COLO829 (cell line): ENCODE measurements at places on chromosomes 13 and 19.

DNA sequence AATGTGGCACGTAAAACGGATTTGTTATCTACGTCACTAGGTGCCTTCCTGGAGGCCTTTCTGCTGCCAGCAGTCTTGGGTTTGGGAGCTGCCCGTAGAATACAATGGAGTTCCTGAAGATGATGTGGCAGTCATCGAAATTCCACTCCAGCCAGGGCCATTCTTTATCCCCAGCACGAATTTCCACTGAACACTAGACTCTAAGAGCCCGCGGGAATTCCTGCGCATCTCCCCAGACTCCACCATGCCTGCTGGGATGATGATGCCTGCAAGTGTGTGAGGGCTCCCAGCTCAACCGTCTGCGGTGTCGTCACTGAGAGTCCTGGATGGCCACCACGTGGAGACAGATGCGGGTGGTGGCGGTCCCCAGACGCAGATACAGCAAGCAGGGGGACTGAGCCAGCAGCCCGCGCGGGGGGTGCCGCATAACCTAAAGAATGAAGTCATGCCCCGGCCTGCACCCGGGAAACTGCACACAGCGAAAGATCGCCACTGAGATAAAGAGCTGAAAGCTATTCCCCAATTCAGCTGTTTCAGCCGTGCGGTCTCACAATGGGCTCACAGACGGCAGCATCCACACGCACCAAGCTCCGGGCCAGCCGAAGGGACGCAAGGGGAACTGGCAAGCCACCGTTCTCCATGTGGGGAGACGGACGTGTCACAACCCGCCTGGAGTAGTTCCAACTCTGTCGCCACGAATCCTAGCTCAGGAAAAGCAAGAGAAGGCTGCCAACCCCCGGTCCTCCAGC lies 41.1 kb downstream of the COL4A1 start:
- no peak for DNase-seq

DNA sequence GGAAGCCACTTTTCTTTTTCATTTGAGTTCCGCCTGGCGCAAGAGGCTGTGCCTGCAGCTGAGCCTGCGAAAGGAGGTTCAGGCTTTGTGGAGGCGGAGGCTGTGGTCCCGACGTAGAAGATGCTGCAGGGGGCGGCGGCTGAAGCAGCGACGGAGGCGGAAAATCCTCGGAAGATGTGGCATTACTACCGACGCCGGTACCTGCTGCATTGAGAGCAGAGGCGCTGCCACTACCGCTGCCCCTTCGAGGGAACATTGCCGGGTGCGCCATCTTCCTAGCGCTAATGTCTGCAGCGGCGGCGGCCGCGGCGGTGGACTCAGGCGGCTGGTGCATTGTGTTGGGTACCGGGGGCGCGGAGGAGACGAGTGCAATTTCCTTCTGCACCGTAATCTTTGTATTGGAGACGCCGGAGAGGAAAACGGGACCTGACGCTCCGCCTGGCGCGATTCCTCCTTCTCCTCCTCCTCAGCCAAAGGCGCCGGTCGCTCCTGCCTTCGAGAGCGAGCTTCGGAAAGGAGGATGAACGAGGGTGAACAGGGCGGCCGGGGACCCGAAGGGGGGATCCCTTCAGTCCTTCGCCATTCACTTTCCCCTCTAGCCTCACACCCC lies at the start of gene TSC22D1:
TSC22D1 (minus strand) TSS at position 590 of the 610 bp plus-strand sequence; CDS start at position 334, 256 bp downstream.
- no peak for DNase-seq

DNA sequence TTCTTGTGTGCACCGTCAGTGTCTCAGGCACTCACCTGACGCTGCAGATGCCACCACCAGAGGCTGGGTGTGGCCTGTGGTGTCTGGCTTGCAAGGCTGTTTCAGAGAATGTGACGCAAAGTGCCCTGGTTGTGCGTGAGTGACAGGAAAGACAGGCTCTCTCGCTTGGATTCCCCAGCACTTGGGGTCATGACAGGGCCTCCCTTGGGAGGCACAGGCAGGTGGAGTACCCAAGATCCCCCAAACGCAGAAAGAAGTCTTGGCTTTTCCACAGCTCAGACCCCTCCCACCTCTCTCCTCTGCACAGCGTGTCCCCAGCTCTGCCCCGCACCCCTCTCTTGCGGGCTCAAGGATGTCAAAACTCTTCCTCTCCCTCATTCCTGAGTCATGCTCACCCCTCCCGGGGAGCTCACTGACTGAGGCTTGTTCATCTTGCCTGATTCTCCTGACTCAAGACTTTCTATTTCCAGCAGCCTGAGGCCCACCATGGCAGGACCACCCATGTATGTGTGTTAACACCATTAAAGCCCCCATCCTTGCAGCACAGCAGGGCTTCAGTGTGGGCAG lies 21.0 kb downstream of the DHX34 start:
- no peak for DNase-seq

DNA sequence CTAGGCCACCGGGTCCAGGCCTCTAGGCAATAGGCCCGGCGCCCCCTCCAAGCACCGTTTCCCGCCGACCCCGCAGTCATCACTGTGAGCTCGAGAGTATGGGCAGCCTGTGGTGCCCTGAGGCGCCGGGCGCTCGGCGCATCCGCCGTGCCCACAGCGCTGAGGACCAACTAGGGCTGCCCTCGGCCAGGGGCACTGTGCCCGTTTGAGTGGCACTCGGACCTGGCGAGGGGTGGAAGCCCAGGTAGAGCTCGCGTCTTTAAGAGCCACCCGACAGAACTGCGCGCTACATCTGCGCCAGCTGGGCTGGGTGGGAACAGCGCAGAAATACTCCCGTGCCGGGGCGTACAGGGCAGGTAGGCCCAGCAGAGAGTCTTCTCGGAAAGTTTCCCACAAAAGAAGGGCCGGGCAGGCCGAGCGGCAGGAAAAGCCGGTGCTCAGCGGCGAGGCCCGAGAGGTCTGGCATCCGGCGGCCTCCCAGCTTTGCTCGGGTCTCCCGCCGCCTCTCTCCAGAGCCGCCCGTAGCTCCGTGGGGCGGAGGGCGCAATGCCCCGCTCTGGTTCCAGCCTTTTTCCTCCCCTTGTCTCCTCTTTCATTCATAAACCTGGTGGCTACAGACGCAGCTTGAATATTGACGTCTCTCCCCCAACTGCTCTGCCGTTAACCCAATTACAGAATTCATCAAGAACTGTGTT lies 5.4 kb upstream of the SOX1 start:
- DNase-seq, result no peak

DNA sequence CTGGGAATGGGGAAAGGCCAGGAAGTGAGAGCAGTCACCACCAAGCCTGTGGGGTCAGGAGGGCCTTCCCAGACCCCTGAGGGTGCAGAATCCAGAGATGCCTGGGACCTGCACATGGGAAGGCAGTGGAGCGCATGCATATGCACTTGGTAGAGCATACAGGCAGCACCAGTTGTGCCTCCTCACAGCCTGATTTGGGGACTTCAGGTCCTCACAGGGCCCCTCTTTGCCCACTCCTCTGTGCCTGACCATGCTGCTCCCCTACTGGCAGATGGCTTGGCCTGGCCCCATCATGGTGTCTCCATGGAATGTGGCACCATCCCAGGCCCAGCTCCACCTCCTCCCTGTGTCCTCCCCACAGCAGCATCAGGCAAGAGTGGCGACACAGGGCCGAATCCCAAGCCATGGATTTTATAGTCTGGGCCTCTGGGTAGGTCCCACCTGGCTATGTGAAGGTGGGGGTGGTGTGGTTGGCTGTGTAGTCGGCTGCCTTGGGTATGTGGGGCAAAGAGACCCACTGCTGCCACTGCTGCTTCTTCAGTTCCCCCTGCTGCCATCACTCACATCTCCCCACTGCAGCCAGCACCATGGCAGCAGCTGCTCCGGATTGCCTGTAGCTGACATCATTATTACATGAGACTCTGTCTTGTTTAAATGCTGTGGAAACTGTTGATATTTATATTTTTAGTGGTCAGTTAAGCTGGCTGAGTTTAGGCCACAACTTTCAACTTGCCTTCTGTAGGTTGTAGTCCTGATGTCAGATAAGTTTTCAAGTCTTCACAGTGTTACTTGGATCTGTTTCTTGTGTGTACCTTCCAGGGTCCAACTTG lies 247.0 kb downstream of the GPC6 start:
- no peak for DNase-seq

- DNase-seq, result no peak
Observed at GRCh38 chr13:59893266-59893665, 270.5 kb downstream of the DIAPH3 start.

DNA sequence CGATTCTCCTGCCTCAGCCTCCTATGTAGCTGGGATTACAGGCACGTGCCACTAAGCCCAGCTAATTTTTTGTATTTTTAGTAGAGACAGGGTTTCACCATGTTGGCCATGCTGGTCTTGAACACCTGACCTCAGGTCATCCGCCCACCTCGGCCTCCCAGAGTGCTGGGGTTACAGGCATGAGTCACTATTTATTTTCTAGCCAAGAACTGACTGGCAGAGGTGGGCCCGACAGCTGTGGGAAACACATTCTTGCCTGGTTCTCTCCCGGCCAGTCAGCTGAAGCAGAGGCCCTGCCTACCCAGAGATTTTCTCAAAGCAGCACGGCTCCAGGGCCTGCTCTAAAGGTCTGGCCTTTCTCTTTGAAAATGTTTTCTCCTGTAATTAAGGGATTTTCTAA lies 108.0 kb downstream of the KCTD15 start:
- no peak for DNase-seq

DNA sequence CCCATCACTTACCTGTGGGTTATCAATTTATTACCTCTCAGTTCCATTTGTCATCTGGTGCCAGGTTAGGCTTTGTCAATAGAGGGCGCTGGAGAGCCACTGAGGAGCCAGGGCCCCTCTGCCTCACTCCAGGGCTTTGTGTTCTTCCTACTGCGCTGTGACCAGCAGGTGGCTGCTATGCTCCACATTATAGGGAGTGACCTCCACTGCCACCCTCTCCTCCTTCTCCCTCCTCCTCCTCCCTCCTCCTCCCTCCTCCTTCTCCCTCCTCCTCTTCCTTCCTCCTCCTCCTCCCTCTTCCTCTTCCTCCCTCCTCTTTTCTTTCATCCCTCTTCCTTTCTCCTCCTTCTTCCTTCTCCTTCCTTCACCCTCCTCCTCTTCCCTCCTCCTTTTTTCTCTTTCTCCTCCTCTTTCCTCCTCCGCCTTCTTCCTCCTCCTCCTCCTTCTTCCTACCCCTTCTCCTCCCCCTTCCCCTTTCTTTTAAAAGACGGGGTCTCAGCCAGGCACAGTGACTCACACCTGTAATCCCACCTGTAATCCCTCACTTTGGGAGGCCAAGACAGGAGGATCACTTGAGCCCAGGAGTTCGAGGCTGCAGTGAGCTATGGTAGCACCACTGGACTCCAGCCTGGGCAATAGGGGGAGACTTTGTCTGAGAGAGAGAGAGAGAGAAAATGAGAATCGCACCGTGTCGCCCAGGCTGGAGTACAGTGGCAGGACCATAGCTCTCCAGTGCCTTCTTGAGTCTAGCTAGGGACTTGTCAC lies 10.3 kb upstream of the ZBTB32 start:
- peak; percentile 77 for DNase-seq

DNA sequence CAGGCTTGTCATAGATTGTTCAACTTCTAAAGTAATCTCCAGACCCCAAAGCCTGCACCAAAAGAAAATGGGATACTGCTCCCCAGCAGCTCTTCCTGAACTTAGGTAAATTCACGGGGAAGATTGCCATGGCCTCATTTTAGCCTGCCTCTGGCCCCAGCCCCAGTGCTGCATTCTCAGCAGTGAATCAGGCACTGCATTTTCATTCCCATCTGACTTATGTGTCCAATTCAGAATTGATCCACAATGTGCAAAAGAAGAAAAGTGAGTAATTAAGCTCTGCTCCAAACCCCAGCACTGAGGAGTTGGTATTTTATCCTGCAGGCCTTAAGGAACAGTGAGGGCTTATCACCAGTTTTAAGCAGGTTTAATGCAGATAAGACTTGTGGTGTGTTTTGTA lies 176.4 kb downstream of the KCTD12 start:
- DNase-seq, result no peak

DNA sequence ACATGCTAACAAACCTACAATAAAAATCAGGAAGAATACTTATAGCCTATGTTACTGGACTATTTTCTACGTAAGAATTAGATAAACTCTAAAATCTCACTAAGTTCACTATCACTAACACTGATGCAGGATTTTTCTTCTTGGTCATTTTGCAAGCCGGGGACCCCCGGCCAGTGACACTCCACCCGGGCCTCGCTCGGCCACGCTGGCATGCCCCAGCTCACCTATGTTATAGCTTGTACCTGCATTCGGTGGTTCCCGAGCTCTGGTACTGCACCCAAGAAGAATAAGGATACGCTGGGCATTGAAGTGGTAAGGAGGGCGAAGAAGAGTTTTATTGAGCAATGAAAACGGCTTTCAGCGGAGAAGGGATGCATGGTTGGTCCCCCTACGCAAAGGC lies 245.3 kb upstream of the NBEA start:
- no peak for DNase-seq

- DNase-seq, result no peak
Observed at GRCh38 chr19:19460258-19460731, 54.8 kb downstream of the GATAD2A start.

DNA sequence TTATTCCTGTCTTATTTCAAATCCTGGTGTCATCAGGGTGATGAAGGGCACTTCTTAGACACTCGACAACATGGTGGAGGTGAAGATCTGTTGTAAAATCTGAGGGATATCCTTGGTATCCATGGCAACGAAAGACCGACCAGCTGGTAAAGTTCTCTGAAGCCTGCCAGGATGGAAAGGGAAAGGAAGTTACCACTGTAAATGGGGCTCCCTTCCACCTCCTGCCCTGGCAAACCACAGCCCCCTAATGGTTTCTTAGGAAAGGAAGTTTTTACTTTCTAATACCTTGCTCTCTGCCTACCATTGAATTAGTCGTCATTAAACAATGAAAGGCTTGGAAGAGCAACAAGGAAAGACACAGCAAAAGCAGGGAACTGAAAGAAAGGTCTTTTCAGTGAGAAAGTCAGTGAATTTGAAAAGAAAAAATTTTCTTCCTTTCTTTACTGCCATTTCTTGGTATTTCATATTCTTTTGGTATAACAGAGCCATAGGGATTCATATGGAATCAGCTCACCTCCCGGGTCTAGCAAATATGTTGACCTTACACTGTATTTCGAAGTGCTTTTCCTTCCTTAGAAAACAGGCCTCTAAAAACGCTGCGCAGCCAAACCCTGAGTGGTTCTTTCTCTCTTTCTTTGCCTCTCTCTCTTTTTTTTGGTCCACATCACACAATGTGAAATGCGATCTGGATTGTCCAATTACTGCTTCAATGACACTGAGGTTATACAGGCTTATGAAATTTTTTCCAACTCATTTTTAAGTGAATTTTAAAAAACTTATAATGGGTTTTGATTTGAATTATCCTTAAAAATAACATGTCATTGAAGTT lies 111.0 kb downstream of the RGCC start:
- DNase-seq, result peak; percentile 40

GRCh38 chr19:47842941-47843340 lies 16.1 kb upstream of the TPRX2 start:
- no peak for DNase-seq

GRCh38 chr13:110500341-110500740 lies 61.2 kb downstream of the RAB20 start:
- peak; percentile 37 for DNase-seq
